A673 (cell line): ENCODE measurements at places on chromosomes 2 and 18.

DNA sequence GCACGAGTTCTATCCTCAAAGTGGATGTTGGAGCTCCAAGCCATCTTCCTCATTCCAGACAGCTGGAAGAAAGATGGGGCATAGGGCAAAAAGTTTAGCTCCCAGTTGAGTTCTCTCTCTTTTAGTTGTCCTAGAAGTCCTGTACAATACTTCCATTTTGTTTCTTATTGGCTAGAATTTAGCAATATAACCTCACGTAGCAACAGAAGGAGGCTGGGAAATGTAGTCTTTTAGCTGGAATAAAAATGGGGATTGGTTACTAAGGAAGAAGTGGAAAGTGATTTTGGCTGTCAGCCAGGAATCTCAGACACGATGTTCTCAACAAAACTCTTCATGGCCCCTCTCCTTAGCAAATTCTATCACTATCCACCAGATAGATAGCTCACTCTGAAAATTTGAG is 79.9 kb downstream of the PLCL1 start:
- no peak for DNase-seq

DNA sequence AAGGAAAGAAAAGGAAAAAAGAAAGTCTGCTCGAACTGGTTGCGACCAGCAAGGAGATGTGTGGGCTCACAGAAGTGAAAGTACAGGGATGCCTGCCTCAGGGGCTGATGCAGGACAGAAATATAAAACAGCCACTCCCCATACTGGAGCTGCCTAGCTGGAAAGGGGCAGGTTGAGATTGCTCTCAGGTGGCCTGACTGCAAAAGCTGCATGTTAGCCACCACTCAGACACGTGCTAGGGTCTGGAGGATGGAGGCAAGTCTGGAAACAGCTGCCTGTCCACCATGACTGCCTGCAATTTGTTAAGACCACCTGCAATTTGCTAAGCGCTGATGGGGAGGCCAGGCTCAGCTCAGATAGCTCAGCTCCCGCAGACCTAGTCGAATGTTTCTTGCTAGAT is 17.9 kb downstream of the B3GNT7 start:
- DNase-seq, result no peak

GRCh38 chr2:57892920-57893319 is 153.7 kb upstream of the VRK2 start:
- DNase-seq, result no peak

- DNase-seq, result peak; percentile 73
Observed at GRCh38 chr2:203804070-203804469, 63.5 kb upstream of the CTLA4 start.

DNA sequence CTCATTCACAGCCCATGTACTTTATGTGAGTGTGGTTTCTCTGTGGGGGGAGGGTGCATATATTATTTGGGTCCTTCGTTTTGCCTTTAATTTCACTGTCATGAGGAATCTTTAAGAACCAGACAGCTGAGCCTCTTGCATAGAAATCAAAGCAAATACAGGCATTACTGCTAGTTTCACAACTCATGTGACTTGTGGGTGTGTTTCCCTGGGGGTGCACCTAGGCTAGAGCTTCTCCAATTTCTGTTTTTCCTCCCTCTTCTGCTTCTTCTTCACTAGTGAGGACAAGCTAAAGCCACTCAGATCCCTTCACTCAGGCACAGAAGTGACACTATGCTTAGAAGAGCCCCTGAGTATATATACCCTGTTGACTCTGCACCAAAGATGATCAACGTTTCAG is 131.4 kb downstream of the ACOXL start:
- no peak for DNase-seq

- DNase-seq, result no peak
Observed at GRCh38 chr18:22307528-22307927, 110.2 kb downstream of the CTAGE1 start.

GRCh38 chr2:106961328-106961727 is 75.4 kb upstream of the ST6GAL2 start:
- DNase-seq, result no peak
